ENCODE measurements at places on chromosomes 6 and 20.

- no peak for DNase-seq
These were observed 55.0 kb downstream of the PROKR2 start for GRCh38 chr20:5261763-5262162.

DNA sequence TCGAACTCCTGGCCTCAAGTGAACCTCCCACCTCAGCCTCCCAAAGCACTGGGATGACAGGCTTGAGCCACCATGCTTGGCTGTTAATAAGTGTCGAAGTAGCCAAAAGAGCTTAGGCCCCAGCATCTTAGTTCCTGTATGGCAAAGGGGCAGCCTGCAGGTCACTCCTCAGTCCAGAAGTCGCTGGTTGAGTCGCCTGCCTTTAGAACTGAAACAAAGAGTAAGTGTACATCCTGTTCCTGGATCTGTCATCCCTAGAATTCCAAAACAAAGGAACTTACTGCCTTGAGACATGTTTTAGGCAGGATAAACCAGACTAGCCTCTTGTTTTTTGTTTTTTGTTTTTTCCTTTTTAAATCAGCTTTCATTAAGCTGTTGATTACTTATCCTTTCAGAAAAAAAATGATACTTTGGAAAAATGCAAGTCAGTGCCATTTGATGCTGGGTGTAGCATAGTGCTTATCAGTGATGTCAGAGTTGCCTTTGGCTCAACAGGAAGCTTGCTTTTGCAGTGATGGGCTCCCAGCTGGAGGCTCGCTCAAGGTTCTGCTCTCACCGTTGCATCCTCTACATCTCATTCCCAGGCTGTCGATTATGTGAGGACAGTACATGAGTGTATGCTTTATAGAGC lies 9.0 kb downstream of the ACTR5 start:
- DNase-seq: no peak

- no peak for DNase-seq
These were observed 8.4 kb downstream of the CCDC167 start for GRCh38 chr6:37491171-37491829.

GRCh38 chr6:23388086-23388783 lies 737.8 kb upstream of the NRSN1 start:
- DNase-seq: no peak

- no peak for DNase-seq
These were observed 69.7 kb downstream of the TCP11 start for GRCh38 chr6:35071347-35071994.

DNA sequence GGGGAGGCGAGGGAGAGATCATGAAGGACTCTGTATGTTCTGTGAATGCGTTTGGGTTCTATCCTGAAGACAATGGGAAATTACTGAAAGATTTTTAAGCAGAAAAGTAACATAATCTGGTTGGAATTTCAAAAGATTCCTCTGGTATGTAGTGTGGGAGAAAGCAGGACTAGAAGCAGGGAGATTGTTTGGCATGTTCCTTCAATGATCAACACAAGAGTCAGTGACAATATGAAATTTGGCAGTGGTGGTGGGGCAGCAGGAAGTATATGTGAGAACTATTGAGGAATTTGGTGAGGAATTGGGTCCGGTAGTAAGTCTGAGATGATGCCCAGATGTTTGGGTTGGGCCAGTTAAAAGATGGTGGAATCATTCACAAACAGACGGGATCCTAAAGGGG lies 348.7 kb downstream of the CD83 start:
- no peak for DNase-seq

DNA sequence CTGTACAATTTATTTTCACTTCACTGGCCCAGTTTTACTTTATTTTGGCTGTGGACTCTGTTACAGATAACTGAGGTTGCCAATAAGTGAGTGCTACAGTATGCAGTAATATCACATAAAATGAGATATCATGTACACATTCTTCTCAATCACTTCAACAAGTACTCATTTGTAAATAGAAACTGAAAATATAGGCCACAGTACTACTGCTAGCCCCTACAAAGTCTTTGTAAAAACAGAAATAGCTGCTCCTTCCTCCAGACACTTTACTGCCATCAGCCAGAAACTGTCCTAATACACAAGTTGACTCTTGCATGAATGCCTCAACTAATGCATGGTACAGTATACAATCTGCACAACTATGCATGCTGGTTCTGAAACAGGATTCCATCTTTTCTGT lies 9.2 kb downstream of the DTNBP1 start:
- no peak for DNase-seq

DNA sequence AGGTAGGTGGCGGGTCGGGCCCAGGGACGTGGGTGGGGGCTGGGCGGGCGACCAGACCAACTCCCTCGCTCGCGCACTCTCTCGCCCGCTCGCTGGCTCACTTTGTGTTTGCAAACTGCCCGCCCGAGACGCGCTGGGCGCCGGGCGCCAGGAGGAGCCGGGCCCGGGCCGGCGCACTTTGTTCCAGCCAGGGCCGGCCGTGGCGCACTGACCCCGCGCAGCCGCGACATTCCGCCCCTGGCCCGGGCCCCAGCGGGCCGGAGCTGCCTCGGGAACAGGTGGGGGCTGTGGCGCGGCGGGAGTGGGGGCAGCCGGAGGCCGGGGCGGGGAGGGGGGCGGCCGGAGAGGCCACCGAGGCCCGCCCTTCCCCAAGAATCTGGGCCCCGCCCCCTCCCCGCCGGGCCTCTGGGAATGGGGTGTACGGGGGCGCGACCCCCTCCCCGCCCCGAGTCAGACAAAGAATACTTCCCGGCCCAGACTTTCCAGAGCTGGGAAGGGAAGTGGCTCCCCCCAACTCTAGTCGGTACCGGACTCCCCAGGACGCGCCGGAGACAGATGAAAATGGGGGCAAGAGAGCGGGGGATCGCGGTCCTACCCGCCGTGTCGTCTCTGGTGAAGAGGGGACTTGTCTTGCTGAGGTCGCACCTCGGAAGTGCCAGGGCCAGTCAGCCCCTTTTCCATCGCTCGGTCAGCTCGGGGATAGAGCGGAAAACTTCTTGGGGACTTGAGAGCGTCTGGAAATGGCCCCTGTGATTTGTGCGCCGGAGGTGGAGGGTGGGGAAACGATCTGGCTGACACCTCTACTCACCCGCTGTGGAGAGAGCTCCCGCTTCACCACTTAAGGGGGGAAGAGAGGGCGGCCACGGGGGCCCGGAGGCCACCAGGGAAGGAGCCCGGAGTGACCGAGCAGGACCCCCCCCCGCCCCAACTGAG lies 951 bp downstream of the FOXP4 start:
- DNase-seq: peak; percentile 39

DNA sequence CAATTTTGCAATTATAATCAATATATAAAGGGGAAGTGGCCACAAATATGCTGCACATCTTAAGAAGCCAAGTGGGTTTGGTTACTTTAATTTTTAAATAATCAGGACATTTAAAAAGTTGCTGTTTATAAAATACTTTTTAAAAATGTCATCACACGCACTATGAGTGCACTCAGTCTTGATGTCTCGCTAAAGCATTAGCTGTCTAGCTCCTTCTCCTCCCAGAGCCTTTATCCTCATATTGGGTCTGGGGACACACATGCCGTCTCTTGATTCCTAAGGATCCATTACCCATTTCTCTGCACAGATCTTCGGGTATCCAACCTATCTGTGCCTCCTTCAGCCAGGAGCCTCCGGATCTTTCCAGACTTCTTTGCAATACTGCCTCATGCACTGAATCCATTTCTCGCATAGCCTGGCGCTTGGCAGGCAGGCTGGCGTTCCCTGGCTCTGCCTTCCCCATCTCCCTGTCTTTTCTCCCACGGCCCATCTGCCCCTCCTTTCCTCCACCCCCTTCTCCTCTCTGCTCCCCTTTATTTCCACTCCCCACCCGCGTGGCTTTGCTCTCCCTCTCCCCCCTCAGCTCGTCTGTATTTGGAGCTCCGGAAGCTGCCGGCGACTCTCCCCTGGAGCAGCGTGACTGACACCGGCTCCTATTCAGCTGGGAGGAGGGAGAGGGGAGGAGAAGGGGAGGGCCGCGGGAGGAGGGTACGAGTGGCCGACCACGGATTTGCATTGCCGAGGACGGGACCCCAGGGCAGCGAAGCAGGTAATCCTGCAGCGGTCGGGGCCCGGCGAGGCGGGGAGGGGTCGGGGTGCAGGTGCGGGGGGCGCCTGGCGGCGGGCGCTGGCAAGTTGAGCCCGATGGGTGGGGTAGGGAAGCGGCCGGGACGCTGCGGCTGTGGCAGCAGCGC lies at the start of gene CAP2:
TSS of gene CAP2 (plus strand) at position 618 of the 914 bp plus-strand sequence. CDS start 27,961 bp downstream, outside the sequence.
- DNase-seq: no peak

DNA sequence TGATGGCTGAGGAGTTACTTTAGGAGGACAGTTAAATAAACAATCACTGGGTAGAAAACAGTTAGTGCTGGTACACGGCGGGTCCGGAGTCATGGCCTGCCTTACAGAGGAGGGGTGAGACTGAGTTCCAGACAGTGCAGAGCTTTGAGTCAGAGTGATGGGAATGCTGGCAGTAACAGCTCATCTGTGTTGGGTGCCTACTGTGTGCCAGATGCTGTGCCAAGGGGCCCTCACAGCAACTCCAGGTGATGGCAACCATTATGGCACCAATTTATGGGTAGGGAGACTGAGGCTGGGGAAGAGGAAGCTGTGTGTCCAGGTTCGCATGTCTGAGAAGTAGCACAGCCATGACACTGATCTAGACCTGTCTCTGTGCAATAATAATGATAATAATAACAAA lies 132.6 kb downstream of the CEBPB start:
- no peak for DNase-seq

GRCh38 chr6:167268683-167269280 lies 22.3 kb upstream of the UNC93A start:
- DNase-seq: no peak

- no peak for DNase-seq
These were observed 12.0 kb upstream of the CCDC170 start for GRCh38 chr6:151481786-151482185.

- no peak for DNase-seq
These were observed 68.4 kb downstream of the ARID1B start for GRCh38 chr6:156845454-156846155.

DNA sequence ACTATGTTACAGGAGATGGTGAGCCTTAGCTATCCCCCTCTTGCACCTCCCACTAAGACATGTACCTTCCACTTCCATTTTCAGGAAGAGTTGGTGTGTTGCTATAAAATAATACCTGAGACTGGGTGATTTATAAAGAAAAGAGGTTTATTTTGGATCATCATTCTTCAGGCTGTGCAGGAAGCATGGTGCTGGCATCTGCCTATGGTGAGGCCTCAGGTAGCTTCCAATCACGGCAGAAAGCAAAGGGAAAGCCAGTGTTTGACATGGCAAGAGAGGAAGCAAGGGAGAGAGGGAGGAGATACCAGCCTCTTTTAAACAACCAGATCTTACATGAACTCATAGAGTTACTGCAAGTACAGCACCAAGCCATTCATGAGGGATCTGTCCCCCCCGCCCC lies 32.2 kb downstream of the GSS start:
- DNase-seq: no peak

DNA sequence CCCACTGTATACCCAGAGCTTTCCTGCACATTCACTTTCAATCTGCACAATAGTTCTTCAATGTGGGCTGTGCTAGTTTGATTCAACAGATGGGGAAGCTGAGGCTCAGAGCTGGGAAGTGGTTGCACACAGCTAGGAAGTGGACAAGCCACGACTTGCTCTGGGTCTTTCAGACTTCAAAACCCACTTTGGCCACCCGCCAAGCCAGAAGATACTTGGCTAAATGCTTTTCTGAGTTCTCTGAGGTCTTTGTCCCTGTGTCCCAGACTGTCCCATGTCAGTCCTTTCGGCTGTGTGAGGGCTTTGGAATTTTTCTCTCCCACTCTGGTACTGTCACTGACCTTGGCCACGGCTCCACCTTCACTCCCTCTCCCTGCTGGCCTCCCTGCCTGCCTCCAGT lies 10.6 kb downstream of the PDYN start:
- no peak for DNase-seq

DNA sequence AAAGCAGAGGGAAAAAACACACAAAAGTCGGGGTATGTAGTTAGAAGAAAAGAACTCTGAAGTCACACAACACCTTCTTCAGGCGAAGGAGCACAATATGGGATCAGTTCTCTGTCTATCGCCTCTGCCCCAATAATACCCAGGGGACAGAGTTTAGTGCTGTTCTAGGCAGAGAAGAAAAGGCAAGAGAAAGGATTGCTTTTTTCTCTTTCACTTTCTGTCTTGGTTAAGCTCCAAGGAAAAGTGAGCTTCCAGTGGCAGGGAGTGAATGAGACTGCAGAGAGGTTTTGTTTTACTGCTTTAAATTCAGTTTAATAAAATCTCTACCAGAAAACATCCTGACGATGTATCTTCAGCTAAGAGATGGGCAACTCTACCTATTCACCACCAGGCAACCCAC lies 86.6 kb upstream of the STXBP5 start:
- no peak for DNase-seq

DNA sequence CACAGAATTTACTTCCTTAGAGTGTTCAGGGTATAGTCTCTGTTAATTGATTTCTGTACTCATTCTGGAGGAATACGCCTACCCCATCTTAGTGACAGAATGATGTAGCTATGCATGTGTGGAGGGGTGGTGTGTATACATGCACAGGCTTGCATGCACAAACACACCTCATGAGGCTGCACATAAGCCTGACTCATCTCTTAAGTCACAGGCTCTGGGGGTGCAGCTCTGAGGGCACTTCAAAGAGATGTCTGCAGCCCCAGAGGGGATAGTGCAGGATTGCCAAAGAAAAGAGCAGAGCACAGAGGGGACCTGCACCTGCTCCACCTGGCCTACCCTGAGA lies 24.6 kb downstream of the TBX18 start:
- no peak for DNase-seq

- no peak for DNase-seq
These were observed 5.5 kb downstream of the C6orf141 start for GRCh38 chr6:49555951-49556350.

GRCh38 chr6:152091201-152091600 lies 283.7 kb downstream of the ESR1 start:
- DNase-seq: no peak

DNA sequence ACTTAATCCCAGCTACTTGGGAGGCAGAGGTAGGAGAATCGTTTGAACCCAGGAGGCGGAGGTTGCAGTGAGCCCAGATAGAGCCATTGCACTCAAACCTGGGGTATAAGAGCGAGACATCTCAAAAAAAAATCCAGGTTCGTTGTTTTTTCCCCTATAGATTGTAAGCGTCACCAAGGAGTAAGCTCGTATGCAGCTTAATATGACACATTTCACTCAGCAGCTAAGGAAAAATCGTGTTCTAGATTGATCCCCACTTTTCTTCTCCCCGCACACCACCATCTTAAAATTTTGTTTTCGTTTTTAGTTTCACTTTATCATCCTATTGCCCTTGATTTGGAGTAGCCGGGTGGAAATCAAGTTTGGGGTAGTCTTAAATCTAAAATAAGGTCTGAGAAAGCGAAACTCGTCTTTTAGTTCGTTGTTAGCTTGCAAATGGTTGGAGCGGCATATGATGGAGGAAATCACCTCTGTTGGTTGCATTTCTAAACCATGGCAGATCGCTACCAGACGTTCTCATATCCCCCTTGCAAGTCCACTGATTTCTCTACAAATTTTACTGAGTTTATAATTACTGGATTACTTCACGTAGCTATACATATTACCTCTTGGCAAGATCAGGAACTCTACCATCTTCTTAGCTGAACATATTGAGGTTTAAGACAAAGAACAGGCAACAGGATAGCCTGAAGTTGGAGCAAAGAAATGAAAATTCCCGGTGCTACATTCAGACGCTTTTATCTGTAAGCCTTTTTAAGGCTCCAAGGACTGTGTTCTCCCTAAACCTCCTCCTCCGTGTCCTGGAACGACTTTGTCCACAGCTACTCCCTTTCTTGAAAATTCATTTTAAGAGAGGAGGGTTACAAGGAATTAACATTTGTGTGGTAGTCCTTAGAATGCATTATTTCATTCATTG lies 91.1 kb upstream of the BTN3A2 start:
- peak; percentile 17 for DNase-seq

All from activated CD8-positive, alpha-beta memory T cell treated with anti-CD3 and anti-CD28 coated beads, Interleukin-2, amount 50 U/mL, for 4 hours (primary cell).